ENCODE measurements at places on chromosomes 5 and 9.

GRCh38 chr5:141135030-141135717 is at the start of gene PCDHB5:
PCDHB5 (plus strand) TSS chr5:141135206; CDS start chr5:141135435, 229 bp downstream.
- peak; percentile 3 for DNase-seq

DNA sequence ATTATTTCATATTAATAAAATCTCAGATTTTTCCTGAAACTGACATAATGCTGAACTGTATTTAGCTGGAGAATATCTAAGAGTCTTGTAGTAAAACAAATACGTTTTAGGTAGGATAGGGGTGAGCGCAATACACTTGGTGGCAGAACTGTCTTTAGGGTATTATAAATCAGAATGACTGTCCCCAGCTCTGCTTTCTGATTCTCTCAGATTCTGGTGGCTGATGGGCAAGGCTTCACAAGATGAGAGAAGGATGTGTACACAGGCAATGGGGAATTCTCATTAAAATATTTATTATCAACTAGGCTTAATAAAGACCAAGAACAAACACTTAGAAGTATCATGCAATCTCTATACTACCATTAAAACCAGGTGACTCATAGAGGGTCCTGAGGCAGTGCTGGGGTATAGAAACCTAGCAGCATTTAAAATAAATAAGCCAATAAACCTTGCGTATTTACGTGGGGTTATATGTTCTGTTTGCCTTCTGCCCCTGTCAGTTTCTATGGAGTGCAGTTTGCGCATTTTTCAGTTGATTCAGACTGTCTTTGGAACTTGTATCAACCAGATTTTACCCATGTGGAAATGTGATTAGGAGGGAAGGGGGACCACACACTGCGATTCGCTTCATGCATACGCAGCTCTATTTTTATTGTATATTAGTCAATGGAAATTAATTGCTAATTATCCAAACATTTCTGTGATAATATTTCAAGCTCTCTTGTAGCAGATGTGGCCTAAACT is 1150.7 kb upstream of the WWC1 start:
- no peak for DNase-seq

DNA sequence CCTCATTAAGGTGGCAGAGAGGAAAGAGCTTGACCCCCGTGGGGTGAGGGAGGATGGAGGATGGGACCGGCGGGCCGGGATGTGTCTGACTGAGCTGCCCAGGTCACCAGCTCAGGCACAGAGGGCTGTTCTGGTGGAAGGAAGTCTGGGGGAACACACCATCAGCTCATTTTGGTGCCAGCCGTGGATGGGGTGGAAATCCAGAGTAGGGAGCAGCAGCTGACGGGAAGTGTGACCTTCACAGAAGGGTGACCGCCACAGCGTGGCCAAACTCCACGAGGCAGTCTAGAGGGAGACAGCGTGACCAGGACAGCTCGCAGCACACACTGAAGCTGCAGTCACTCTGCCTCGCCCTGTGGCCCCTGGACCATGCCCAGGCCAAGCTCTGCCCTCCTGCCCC is 45.3 kb upstream of the PHYKPL start:
- DNase-seq, result no peak

- peak; percentile 41 for DNase-seq
Observed at GRCh38 chr9:96331236-96331947, 29.4 kb upstream of the HSD17B3 start.

- DNase-seq, result no peak
Observed at GRCh38 chr5:88836195-88836838, 46.7 kb downstream of the MEF2C start.

- peak; percentile 46 for DNase-seq
Observed at GRCh38 chr9:91182429-91183225, 179.1 kb downstream of the AUH start.

GRCh38 chr9:130243015-130243881 is 22.3 kb upstream of the HMCN2 start:
- DNase-seq, result no peak

DNA sequence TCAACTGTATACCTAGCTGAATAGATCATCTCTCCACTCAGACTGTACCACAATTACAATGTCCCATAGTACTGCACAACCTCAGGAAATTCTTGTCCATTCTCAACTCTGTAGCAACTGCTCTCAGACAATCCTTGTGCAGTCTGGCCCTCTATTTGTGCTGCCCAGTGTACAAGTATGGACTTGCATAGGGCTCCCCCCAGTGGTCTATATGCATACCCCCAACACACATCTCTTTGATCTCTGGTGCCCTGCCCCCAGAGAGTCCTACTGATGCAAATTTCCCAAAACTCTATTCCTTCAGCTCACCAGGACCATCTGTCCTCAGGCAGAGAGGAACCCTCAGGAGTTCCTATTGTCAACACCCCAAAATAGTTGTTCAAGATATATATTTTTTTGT is 205.3 kb downstream of the SLCO4C1 start:
- peak; percentile 34 for DNase-seq

GRCh38 chr5:4254736-4255135 is 659.1 kb downstream of the IRX1 start:
- DNase-seq, result no peak

GRCh38 chr9:19769213-19769612 is 19.6 kb downstream of the SLC24A2 start:
- DNase-seq, result peak; percentile 8

GRCh38 chr5:16617274-16617968 is 624 bp upstream of the RETREG1 start:
- no peak for DNase-seq

DNA sequence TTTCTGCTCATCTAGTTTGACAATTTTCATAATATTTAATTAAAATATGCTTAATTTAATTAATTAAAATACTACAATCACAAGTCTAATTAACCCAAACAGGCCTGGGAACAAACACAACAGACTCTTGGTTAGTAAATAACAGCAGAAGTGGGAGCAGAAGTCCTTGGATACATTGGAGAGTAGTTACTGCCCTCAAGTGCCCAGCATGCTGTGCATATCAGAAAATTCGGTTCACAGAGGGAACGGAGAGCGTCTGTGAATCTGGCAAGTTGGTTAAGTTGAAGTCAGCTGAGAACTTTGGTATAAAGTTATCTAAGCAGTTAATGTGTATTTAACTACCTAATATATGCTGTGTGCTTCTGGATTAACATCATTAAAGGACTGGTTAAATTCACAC is 87.0 kb upstream of the ATG10 start:
- no peak for DNase-seq

DNA sequence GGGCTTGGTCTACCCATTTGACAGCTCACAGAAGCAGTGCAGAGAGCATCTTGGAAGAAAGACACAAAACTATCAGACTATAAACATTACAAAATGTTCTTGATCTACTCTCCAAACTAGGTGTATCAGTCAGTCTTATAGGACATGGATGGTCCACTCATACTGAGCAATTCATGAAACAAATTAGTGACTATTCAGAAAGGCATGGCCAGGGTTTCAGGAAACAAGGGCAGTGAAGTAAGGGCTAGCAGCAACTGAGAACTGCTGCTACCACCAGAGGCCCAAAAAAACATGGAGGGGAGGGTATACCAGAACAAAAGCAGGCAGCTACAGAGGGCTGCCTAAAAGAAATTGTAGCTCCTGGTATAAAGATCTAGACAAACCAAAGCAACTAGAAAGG is 287.0 kb downstream of the PIK3R1 start:
- peak; percentile 12 for DNase-seq

- no peak for DNase-seq
Observed at GRCh38 chr5:154461531-154461930, 15.7 kb downstream of the SAP30L start.

DNA sequence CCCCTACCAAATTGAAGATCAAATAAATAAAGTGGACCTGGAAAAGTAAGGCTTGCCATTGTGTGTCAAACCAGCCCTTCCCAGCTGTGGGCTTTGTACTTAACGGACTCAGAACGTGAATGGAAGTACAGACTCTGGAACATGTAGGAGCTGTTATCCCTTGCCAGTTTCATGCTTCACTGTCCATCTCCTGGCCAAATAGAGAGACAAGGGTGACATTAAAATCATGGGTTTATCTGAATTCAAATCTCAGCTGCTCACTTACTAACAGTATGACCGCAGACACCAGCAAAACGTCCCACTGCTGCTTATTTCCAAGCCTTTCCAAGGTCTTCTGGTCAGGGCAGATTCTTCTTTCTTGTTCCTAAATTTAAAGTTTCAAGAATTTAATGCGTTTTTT is 52.2 kb downstream of the EXOSC2 start:
- DNase-seq, result no peak

DNA sequence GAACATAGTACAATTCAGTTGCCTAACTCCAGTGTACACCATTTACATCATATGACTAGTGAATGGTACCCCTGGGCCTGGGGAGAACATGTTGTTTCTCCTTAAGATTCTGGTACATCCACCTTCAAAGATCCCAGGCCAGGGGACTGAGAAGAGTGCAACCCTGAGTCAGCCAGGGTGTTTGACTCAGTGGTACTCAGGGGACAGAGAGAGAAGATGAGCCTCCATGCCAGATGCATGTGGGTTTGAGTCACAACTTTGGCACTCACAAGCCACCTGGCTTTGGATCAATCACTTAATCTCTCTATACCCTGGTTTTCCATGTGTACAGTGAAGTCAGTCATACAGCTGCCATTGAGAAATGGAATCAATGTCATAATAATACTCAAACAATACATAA is 53.7 kb downstream of the MAP1B start:
- peak; percentile 52 for DNase-seq
